ENCODE measurements at places on chromosomes 3 and 15.

- no peak for DNase-seq
Measured at GRCh38 chr3:175399156-175399840, 540.2 kb downstream of the NAALADL2 start.

- no peak for DNase-seq
Measured at GRCh38 chr3:183641882-183642281, 6.5 kb downstream of the KLHL24 start.

- DNase-seq, result no peak
Measured at GRCh38 chr15:50543556-50543955, 2.9 kb downstream of the USP50 start.

GRCh38 chr15:77656294-77656693, 23.6 kb upstream of the LINGO1 start:
- no peak for DNase-seq

- no peak for DNase-seq
Measured at GRCh38 chr15:44550734-44551133, 13.8 kb downstream of the EIF3J start.

GRCh38 chr3:151178208-151178845, 24.7 kb downstream of the GPR171 start:
- DNase-seq, result no peak

DNA sequence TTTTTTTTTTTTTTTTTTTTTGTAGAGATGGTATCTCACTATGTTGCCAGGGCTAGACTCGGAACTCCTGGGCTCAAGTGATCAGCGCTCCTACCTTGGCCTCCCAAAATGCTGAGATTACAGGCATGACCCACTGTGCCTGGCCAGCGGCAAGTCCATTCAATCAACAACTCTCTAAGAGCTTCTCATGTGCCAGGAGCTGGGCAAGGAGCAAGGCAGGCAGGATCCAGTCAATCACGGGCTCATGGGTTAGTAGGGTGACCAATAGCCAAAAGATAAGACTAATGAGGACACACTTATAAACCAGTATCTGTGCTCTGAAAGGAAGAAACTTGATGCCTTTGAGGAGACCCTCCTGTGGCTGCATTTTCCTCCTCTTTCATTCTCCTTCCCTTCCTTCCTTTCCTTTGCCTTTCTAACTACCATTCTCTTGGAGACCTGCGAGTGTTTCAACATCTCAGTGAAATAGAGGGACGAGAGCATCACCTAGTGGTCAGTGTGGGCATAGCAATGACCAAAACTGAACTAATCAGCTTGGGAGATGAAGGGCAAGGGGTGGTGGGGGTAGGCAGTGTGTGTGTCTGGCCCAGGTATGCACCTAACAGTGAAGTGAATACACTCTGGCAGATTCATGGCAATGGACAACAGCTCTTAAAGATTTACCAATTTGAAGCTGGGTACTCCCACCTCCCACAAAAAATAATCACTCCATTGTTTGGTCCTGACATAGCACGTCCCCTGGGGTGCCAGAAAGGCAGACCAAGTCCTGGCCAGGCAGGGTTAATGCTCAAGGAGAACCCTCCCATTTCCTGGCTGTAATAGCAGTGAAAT, 6.3 kb downstream of the RPP25 start:
- DNase-seq, result peak; percentile 72

GRCh38 chr3:68403741-68404140, 528.6 kb downstream of the TAFA4 start:
- no peak for DNase-seq

- DNase-seq, result no peak
Measured at GRCh38 chr15:68471541-68471940, 39.6 kb upstream of the ITGA11 start.

- no peak for DNase-seq
Measured at GRCh38 chr3:189309400-189309975, 137.7 kb downstream of the TPRG1 start.

GRCh38 chr15:70016511-70016994, 81.2 kb downstream of the TLE3 start:
- DNase-seq, result no peak
